Type B pancreatic cell (in vitro differentiated cells): ENCODE measurements at places on chromosomes 3 and 15. TPM values are rescaled to one million over a fixed set of nuclear protein-coding genes. Genes with fewer than 3 reads are reported as not detected.

GRCh38 chr3:141789281-141789680 is 26.1 kb downstream of the GRK7 start:
- DNase-seq: no peak

GRCh38 chr3:52006017-52006819 is 10.5 kb upstream of the RPL29 start:
- DNase-seq: no peak

- no peak for DNase-seq
These were observed 23.1 kb upstream of the CDCP1 start for GRCh38 chr3:45169125-45169904.

DNA sequence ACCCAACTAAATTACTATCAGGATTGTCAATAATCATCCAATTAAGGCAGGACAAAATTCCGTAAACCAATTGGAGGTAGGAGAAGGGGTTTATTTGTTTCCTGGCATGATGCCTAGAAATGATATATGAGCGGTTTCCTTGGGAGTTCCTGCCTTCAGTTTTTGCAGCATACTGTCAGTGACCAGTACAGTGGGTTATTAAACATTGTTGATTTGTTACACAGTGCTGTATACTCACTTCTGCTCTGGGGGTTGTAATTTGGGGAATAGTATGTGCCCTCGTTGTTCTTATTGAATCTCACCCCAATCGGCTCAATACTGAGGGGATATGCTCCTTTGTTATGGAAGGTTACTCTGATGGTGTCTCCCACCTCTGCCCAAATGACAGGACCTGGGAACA is 22.2 kb downstream of the CP start:
- DNase-seq: no peak

DNA sequence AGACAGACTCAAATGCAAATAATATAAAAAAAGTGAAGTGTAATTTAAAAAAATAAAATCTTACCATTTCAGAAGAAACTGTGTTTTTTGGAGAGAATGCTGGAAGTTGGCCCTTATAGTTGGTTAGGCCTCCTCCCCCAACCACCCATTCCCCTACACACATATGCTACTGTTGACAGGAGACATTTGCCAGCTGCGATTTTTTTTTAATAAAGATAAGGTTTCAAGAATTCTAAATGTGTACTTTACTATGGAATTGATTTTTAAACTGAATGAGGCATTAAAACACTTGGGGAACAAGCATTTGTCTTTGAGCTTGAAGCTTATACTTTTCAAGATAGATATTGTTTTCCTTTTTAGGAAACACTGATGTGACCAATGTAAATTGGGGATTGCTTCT is 4.4 kb upstream of the SSR3 start:
- no peak for DNase-seq

DNA sequence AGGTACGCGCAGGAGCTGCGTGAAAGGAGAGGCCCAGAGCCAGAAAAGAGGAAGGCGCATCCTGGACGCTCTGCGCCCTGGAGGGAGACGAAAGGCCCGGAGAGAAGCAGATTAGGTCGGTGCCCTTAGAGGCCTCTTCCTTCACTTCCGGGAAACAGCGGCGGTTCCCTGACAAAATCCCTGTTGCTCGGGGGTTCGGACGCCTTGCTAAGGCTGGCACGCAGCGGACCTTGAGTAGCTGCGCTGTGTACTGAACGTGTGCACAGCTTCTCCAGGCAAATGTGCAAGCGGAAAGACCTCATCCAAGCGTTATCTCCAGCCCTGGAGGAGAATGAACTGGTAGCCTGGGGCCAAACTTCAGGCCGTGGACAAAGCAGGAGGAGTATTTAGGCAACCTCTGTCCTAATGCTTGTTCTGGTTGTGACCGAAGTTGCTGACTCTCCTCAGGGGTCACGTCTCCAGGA is 3.0 kb upstream of the SOX14 start:
- no peak for DNase-seq

DNA sequence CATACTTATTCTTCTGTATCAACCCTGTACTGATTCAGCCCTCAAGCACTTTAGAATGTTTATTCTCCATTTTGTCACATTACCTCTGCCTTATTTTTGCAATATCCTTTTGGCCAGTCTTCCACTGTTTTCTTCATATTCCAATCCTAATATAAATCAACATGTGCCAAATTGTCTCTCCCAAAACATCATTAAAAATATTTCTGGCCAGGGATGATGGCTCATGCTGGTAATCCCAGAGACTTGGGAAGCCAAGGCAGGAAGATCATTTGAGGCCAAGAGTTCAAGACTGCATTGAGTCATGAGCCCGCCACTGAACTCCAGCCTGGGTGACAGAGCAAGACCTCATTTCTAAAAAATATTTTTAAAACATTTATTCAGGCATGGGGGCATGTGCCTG is 641.4 kb upstream of the CBLB start:
- DNase-seq: no peak

DNA sequence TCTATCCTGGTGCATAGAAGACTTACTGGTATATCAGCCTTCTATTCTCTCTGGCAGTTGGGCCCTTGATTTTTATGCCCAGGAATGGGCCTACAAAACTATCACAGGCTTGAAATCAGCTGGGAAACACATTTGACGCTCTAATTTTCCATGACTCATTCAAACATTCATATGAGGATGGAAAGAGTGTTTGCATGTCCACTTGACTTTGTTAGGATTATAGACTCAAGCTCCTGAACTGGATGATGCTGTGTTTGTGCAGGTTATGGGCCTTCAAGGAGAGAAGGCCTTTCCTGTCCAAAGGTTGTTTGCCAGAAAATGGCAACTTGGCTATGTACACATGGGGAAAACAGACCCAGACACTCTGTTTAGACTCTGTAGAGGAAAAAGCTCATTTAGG is 219.9 kb downstream of the GAP43 start:
- no peak for DNase-seq

Gene SNTN
- not detected in 2 replicates for total RNA-seq

Gene RGMA
- total RNA-seq: 37.0 and 41.6 TPM in 2 replicates

Gene SV2B
- total RNA-seq: 1.7 and 3.1 TPM in 2 replicates

Gene SOX2
- total RNA-seq: 20.5 and 70.4 TPM in 2 replicates

Gene WDR49
- 0.48 and 1.2 TPM in 2 replicates for total RNA-seq

Gene ANKUB1
- 0.82 TPM in 1 of 2 replicates, not detected in the other for total RNA-seq

Gene REC114
- not detected in 2 replicates for total RNA-seq
